ENCODE measurements at places on chromosomes 11 and 22.

DNA sequence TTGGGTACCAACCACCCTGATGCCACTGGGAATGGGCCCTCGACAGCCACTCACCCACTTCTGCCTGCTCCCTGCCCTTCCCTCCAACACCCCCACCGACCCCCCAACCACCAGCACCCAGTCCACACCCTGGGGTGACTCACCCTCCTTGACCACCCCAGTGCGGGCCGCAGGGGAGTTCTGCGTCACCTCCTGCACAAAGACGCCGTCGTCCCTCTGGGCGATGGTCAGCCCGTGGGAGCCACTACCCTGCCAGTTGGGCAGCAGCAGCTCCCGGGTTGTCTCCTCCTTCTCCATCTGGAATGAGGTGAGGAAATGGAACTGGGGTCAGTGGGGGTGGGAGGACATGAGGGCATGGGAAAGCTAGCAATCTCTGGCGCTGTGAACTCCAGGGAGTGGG is 10.8 kb downstream of the AHNAK start:
- H3K4me3 ChIP-seq = no peak overlapping the region
- H3K27ac ChIP-seq = no peak overlapping the region
- no peak for DNase-seq
- H3K4me1 ChIP-seq = peaks cover 29% of the 10 kb centered on the region

DNA sequence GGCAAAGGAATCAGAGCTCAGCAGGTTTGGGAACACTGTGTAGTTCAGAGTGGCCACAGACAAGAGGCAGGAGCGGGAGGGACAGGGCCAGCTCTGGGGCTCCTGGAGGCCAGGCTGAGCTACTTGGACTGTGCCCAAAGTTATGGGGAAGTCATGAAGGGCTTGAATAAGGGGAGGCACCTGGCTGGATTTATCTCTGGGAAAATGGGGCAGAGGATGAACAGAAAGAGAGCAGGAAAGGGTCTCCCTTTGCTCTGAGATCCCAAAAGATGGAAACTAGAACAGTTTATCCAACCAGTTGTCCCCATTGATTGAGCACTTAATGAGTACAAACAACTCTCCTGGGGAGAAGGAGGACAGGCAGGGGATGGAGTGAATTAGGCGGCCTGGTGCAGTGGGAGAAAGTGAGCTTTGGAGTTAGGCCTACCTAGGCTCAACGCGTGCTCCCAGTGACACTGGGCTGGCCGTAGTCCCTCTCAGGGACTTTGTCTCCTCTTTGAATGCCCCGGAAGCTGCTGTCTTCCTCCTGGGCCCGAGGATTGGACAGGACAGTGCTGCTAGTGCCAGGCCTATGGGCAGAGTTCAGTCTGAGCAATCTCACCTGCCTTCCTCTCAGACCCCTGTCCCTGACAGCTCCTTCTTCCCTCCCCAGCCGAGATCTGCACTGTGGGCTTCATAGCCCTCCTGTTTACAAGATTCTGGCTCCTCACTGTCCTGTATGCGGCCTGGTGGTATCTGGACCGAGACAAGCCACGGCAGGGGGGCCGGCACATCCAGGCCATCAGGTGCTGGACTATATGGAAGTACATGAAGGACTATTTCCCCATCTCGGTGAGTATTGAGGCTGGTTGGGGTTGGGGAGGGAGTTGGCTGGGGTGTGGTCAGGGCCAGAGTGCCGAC is 2.0 kb downstream of the MOGAT2 start:
- DNase-seq = no peak
- H3K27me3 ChIP-seq = peaks cover 11% of the 10 kb centered on the region
- no peaks in the 10 kb centered on the region for H3K36me3 ChIP-seq
- H3K4me3 ChIP-seq = no peak overlapping the region

DNA sequence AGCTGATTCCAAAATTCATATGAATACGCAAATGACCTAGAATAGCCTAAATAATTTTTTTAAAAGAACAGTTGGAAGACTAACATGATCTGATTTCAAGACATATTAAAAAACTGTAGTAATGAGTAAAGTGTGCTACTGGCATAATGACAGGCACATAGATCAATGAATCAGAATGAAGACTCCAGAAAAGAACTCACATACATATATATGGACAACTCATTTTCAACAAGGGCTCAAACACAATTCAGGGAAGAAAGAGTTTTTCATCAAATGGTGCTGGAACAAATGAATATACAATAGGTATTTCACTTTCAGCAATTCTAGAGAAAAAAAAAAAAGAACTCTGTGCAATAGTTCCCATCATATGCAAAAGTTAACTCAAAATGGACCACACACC is 33.7 kb downstream of the BTBD10 start:
- H3K27ac ChIP-seq = no peak overlapping the region
- no peak for DNase-seq
- H3K4me3 ChIP-seq = no peak overlapping the region

DNA sequence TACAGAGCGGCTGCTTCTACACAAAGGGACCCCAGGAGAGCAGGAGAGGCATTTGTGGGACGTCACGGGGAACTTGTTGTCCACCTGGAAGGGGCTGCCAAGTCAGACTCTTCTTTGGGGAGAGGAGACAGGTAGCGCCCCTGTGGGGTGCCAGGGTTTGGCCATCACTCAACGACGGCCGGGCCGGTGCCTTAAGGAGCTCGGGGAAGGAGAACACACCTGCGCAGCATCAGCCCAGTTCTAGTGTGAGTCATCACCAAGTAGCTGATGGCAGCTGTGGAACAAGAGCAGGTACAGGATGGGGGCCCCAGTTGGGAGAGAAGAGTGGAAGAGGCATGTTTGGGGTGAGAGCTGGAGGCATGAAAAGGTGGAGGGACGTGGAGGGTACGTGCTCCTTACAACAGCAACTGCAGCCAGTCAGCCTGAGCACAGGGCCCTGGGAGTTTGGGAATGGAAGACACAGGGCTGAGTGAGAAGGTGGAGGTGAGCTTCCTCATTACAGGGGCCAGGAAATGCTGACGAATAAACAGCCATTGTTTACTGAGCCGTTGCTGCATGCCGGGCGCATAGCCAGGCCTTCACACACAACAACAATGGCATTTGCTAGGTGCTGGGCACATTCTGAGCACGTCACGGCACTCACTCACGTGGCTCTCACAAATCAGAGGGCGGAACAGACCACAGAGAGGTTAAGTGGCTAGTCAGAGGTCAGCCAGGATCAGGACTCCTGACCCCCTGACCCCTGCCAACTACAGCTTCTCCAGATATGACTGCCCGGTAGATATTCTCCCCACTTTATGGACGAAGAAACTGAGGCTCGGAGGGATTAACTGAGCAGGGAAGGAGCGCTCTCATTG is 29.1 kb upstream of the TP53I11 start:
- H3K36me3 ChIP-seq = no peaks in the 10 kb centered on the region
- H3K4me1 ChIP-seq = no peaks in the 10 kb centered on the region
- no peak overlapping the region for H3K27ac ChIP-seq
- H3K27me3 ChIP-seq = peaks cover 10% of the 10 kb centered on the region
- DNase-seq = no peak

DNA sequence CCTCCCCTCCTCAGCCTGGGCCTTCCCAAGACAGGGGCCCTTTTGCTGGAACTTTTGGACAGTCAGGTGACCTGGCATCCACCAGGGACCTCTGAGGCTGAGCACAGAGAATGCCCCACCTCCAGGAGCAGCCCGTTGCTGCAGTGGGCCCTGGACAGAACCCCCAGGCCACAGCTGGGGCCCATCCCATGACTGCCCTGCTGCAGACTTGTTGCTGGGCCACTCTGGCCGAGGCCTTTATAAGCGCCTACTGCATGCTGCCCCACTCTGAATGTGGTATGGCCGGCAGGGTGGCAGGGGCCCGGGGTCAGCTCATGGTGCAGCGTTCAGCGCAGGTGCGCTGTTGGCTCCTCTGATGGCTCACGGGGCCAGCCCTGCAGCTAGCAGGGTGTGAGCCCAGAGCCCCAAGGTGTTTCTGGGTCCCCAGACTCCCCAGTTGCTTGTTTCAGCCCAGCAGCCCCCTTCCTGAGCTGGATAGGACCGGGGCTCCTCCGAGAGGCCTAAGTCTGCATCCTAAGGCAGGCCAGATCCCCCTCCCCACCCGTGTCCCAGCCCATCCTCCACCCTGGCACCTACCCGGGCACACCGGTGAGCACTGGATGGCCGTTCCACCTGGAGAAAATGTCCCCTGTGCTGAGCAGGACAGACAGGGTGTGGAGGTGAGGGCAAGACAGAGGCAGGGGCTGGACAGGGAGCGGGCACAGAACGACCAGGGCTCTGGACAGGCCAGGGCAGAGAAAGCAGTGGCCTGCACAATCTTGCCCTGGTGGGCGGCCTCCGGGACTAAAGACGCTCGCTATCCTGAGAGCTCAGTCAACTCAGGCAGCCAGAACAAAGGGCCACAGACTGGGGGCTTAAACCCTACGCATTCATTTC is 28.1 kb upstream of the TH start:
- no peaks in the 10 kb centered on the region for H3K27me3 ChIP-seq
- H3K4me3 ChIP-seq = no peak overlapping the region
- no peaks in the 10 kb centered on the region for H3K4me1 ChIP-seq
- no peak for DNase-seq
- H3K36me3 ChIP-seq = no peaks in the 10 kb centered on the region

DNA sequence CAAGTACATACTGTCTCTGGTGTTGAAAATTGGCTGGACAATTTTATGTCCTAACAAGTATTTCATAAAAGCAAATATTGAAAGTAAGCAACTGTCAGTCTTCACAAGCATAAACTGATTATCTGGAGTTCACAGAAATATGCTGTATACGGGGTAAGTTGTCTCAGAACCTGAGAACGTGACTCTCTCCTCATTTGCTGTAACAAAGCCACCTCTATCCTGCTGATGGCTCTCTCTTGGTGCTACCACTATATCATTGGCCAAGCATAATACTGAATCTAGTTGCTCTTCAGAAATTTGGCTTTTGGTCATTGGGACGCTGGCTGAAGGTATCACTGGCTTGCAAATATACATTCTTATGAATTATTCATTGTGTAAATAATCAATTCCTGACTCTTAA is 1078.0 kb downstream of the LRRC4C start:
- no peaks in the 10 kb centered on the region for H3K4me1 ChIP-seq
- no peak overlapping the region for H3K4me3 ChIP-seq
- H3K27me3 ChIP-seq = no peaks in the 10 kb centered on the region
- DNase-seq = no peak
- no peaks in the 10 kb centered on the region for H3K36me3 ChIP-seq

All from astrocyte (in vitro differentiated cells and primary cell).